Muscle of back (tissue), 13 donors: ENCODE measurements at places on chromosomes 5 and 9. TPM values are rescaled to one million over a fixed set of nuclear protein-coding genes. Genes with fewer than 3 reads are reported as not detected.

DNA sequence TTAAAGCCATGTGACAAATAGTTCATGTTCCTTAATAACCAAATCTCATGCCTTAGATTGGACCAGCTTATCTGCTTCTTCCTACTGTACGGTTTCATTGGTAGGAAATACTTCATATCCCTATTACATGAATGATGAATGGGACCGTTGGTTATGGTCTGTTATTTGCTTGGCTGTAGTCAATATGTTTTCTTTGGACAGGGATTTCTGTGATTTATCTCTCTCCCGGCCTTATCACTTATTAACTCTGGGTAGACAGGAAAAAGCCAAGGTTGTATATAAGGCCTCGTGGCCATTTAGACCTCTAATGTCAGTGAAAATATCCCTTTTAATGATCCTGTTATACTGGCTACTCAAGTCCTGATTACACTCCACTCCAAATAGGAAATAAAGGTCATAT, 330.6 kb downstream of the EBF1 start:
- DNase-seq, result peak; percentile 40

DNA sequence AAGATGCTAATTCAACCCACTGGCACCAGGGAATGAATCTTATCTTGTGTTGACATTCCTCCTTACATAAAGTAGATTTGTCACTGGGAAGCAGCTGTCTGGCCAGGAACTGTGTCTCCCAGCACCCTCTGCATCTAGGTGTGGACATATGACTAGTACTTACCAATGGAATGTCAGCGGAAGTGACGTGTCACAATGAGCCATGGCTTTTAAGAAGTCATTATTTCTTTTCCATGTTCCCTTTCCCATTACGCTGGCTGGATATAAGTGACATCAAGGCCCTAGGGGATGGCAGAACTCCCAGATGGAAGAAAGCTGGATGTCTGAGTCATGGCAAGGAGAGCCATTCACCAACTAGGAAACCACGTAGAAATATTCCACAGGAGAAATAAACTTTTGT, 84.7 kb upstream of the MAST4 start:
- no peak for DNase-seq

- no peak for DNase-seq
Measured at GRCh38 chr5:20224046-20224445, 236.0 kb upstream of the CDH18 start.

Gene CER1
- not detected for polyA plus RNA-seq

Gene LHX3
- polyA plus RNA-seq, result not detected

- no peak for DNase-seq
Measured at GRCh38 chr9:22026696-22027095, 17.6 kb upstream of the CDKN2B start.

Gene FYB1
- 17.6 TPM for polyA plus RNA-seq

GRCh38 chr5:72746736-72747135, 69.7 kb upstream of the TNPO1 start:
- DNase-seq, result no peak

Gene RASEF
- polyA plus RNA-seq, result 0.42 TPM

DNA sequence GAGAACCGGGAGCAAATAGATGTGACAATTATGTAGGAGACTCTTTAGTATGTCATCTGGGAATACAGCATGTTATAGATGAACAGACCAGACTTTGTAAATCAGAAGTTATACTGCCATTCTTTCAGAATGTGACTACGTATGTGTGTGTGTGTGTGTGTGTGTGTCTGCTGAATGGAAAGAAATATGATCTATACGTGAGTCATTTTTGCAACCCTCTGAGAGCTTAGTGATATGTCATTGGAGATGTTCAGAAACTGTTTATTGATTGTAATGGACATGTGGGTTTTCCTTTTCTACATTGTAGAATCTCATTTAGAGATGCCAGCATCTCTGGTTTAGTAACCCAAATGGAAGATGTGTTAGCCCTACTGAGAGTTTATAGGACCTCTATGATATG, 731.5 kb downstream of the TLE1 start:
- no peak for DNase-seq

DNA sequence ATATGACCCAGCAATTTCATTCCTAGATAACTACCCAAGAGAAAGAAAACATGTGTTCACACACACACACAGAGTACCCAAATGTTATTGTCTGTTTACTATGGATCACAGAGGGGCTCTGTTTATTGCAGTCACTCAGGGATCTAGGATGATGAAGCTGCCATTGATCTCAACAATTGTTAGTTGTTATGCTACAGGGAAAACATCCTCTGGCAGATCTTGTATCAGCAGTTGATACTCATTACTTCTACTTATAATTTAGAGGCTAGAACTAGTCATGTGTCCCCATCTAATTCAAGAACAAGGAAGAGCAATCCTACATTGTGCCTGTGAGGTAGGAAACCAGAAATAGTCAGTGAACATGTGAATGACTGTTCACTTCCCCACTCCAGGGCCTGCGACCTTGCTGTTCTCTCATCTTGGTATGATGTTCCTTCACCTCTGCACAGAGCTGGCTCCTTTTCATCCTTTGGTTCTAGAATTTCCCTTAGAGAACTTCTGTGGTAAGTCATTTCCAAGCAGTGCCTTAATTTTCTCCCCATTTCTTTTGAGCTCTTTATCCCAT, 30.3 kb downstream of the NMUR2 start:
- no peak for DNase-seq

Gene BTNL8
- not detected for polyA plus RNA-seq

DNA sequence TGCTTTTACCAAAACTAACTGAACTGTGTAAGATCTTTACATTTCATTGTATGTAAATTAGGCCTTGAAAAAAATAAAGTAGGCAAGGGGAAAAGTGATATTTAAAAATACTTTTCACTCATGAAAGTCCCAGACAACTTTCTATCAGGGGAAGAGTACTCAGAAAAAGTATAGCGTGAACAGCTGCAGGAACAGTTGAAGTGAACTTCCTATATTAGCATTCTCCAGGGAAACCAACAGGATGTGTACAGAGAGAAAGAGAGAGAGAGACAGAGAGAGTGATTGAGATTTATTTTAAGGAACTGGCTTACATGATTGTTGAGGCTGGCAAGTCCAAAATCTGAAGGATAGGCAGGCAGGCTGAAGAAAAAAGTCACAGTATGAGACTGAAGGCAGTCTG, 42.0 kb downstream of the ERMP1 start:
- DNase-seq, result no peak

Gene PCDHB5
- 5.1 TPM for polyA plus RNA-seq

Gene ZER1
- polyA plus RNA-seq, result 35.6 TPM

Gene PAEP
- not detected for polyA plus RNA-seq

DNA sequence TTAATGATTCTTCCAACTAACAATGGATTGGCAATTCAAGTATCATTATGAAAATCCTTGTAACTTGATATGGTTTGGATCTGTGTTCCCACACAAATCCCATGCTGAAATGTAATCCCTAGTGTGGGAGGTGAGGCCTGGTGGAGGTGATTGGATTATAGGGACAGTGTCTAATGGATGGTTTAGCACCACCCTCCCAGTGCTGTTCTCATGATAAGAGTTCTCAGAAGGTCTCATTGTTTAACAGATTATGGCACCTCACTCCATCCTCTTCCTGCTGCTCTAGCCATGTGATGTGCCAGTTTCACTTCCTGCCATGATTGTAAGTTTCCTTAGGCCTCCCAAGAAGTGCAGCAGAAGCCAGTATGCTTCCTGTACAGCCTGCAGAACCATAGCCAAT, 1116.2 kb upstream of the EDIL3 start:
- no peak for DNase-seq

Gene PCDHB14
- 5.3 TPM for polyA plus RNA-seq

Gene ZFAND5
- polyA plus RNA-seq, result 123 TPM

Gene BNC2
- 9.9 TPM for polyA plus RNA-seq

DNA sequence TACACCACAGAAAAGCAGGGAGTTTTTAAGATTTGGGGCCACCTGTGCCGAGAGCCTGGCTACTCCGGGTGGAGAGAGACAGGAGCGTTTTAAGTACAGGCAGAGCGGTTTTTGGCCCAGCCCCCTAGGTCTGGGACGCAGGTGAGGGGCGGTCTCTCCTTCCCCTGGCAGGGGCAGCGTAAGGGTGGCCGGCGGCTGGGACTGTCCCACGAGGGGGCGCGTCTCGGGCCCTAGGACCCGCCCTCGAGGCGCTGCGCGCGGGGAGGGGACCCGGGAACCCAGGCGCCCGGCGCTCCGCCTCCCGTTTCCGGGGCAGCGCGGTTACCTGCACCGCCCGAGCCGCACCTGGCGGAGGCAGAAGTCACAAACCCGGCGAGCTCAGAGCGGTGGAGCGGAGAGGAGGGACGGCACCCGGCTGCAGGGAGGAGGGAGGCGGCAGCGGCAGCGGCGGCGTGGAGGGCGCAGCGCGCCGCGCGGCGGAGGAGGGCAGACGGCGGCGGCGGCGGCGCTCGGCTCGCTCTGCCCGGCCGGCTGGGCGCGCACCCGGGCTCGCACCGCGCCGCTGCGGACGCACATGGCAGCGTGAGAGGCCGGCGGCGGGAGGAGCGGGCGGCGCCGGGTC, at the start of gene WWC1:
Gene WWC1, plus strand, starts transcription at position 304 of the 622 bp plus-strand sequence. CDS start 508 bp downstream, outside the sequence.
- DNase-seq, result no peak

Gene LTC4S
- 2.3 TPM for polyA plus RNA-seq

DNA sequence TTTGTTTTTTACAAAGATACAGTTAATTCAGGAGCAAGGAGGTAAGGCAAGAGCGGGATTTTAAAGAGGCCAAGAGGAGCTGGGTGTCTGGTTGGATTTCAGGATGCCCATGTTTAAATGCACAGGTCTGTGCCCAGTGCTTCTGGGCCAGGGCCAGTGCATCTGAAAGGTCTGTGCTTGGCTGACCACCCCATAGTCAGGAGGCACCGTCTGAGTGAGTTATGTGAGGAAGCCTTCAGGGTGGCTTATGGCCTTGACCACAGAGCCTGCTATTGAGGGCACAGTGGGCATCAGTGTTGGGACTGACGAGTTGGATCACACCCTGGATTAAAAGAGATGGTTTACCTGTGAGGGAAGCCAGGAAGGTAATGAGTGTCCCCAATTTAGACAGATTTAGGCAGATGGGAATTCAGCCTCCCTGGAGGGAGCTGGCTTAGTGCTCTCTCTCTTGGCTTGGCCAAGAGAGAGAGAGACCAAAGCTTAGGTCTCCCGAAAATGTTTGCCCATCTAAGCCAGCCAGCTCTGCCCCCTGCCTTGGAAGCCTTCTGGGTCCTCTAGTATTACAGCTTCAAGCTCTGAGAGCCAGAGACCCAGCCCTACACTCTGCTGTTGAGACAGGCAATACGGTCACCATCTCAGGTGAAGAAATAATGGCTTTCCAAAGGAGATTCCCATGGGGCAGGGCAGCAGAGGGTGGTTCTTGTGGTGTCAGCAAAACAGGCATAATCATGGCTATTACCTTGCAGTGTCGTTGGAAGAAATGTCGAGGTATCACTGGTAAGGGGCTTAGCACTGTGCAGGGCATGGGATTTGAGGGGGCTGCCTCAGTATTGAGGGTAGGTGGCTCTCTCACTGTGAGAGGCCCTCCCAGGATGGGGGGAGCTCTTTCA, 68.6 kb downstream of the RGS3 start:
- DNase-seq, result no peak

Gene SHISAL2B
- polyA plus RNA-seq, result 0.62 TPM

DNA sequence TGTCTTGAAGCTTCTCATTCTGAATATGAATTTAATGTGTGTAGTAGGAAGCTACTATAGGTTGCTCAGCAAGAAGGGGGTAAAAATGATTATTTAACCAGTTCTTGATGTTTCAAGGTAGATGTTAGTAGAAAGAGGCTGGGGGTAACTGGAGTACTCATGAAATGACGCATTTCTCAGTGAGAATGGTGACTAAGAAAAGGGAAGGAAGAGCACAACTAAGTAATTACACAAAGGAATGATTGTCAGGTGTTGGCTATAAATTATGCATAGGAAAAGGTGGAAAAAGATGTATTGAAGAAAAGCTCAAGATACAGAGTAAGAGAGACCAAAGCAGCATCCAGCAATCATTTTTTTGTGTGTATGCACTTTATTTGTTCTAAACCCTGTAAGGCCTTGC, 1.4 kb upstream of the PSIP1 start:
- DNase-seq, result no peak

- DNase-seq, result no peak
Measured at GRCh38 chr9:136294437-136294836, 9.5 kb downstream of the CCDC187 start.

- no peak for DNase-seq
Measured at GRCh38 chr9:137972988-137973470, 95.4 kb downstream of the CACNA1B start.

GRCh38 chr5:6592601-6593000, 40.2 kb downstream of the NSUN2 start:
- no peak for DNase-seq

Gene C9orf153
- not detected for polyA plus RNA-seq

Gene FOXE1
- polyA plus RNA-seq, result not detected

GRCh38 chr5:6847870-6848269, 134.6 kb downstream of the TENT4A start:
- DNase-seq, result no peak

DNA sequence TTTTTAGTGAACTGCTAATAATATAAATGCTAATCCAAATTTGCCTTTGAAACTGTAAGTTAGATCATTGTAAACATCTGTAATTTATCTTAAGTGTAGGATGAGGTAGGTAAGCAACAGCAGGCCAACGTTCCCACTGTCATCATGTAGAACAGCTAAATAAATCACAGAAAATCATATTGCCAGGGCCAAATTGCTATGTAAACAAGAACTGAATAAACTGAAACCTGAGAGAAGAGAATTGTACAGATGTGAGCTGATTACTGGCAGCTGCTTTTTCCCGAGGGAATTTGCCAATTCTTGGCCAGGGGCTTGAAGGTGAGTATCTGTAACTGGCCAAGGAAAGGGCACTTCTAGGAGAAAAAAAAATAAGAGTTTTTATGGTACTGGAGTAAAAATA, 97.6 kb downstream of the CDH10 start:
- peak; percentile 58 for DNase-seq

Gene FAM174A
- 29.1 TPM for polyA plus RNA-seq

Gene TAF11L10
- not detected for polyA plus RNA-seq

Gene PCDHGB2
- 2.6 TPM for polyA plus RNA-seq

GRCh38 chr5:163893281-163893680, 387.9 kb downstream of the MAT2B start:
- DNase-seq, result peak; percentile 20

GRCh38 chr5:106241409-106241808, 1429.3 kb downstream of the EFNA5 start:
- DNase-seq, result no peak

- DNase-seq, result no peak
Measured at GRCh38 chr5:175746851-175747250, 89.0 kb downstream of the HRH2 start.

DNA sequence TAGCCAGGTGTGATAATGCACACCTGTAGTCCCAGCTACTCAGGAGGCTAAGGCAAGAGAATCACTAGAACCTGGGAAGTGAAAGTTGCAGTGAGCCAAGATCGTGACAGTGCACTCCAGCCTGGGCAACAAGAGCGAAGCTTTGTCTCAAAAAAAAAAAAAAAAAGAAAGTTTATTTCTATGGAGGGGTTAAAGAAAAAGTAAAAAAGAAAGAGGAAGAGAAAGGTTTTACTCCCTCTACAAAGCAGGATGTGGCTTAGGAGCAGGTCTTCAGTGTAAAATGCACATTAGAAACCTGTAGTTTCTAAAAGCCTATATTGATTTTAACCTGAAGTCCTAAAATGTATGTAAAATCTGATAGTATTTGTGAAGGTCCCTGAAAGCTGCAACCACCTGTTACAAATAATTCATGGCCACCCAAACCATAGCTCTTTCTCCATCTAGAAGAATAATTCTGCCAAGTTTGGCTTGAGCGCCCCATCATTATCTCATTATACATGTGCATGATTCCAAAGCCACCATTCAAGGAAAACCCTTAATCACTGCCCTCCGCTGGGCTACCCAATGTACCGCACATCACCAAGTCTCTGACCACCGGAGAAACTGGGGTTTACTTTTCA, 3.4 kb downstream of the FNBP1 start:
- DNase-seq, result no peak
